ENCODE measurements at places on chromosomes 2 and 18.

- no peak for DNase-seq
Observed at GRCh38 chr2:158808426-158808825, 13.3 kb downstream of the DAPL1 start.

- no peak for DNase-seq
Observed at GRCh38 chr18:34633368-34633767, 76.7 kb upstream of the DTNA start.

GRCh38 chr2:203673933-203674332 lies 32.5 kb upstream of the CD28 start:
- DNase-seq = no peak

GRCh38 chr2:36965206-36965605 lies 1.1 kb downstream of the STRN start:
- DNase-seq = no peak
